ENCODE measurements at places on chromosomes 3 and 15.
A peak's percentile ranks its signal among the peaks of the same experiment; 100 is the strongest.

DNA sequence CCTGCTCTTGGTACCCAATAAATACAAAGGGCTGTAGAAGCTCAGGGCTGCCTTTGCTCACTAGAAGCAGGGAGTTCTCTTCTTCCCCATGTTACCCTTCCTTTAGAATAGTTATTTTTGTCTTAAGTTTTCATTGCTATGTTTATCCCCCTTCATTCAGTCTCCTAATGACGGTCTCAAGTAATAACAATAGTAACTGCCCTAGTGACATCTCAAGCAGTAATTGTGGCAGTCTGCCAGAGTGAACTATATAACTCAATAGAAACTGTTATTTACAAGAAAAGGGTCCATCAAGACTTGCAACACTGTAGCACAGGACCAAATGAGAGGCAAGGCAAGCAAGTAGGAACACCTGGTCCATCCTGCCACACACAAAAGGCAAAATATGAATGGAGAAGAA is 32.5 kb upstream of the SIN3A start:
- DNase-seq = no peak

DNA sequence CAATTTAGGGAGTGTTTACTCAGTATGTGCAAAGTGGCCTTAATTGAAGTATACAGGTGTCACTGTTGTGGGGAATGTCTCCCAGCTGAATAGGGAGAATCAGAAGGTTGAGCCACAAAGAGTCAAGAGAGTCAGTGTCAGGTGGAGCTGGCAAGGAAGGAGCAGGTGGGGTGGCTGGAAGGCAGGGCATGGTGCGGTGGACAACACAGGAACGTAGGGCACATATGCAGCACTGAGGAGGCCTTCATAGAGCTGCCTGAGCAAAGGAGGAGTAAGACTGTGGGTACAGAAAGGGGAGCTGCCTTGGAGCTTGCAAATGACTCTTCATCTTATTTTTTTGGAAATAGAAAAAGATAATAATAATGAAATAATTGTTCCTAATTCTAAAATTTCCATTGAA is 20.0 kb downstream of the ARHGEF3 start:
- DNase-seq = no peak

GRCh38 chr3:70822669-70823068 is 510.2 kb upstream of the MDFIC2 start:
- DNase-seq = no peak

- DNase-seq = no peak
Observed at GRCh38 chr3:169072494-169072893, 591.0 kb downstream of the MECOM start.

DNA sequence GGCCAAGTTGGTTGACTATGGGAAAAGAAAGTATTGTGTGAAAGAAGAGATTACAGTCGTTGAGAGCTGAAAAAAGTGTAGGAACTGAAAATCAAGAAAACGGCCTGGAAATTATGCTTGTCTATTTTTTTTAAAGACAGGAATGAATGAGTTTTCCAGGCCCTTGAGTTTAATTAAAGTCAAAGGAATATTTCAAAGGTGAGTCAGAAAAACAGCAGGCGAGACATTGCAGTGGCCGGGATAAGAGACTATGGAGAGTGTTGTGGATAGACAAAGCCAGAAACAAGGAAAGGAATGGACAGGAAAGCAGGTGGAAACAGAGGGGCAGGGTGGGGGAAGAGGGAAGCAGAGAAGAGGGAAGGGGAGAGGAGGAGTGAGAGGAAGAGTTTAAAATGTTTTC is 275.1 kb upstream of the LRTM1 start:
- DNase-seq = no peak

DNA sequence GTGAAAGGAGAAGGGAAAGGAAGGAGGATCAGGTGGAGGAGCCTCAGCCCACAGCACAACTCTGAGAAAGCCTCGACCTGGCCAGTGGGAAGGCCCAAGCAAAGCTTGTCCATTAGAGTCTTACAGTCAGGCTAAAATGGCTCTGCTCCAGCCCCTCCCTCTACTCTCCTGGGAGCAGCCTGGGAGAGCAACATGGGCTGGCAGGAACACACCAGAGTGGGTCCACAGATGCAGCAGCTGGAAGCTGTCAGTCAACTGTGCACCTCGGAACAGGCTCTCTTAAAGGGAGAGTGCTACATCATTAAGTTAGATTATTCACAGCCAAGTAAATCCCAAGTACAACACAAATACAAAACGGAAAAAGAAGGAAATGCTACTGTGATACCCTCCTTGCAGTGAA is 98.0 kb upstream of the LIMD1 start:
- DNase-seq = no peak

- DNase-seq = no peak
Observed at GRCh38 chr3:196559826-196560225, 8.5 kb downstream of the WDR53 start.

GRCh38 chr15:22942306-22942855 is 37.8 kb downstream of the CYFIP1 start:
- DNase-seq = no peak

DNA sequence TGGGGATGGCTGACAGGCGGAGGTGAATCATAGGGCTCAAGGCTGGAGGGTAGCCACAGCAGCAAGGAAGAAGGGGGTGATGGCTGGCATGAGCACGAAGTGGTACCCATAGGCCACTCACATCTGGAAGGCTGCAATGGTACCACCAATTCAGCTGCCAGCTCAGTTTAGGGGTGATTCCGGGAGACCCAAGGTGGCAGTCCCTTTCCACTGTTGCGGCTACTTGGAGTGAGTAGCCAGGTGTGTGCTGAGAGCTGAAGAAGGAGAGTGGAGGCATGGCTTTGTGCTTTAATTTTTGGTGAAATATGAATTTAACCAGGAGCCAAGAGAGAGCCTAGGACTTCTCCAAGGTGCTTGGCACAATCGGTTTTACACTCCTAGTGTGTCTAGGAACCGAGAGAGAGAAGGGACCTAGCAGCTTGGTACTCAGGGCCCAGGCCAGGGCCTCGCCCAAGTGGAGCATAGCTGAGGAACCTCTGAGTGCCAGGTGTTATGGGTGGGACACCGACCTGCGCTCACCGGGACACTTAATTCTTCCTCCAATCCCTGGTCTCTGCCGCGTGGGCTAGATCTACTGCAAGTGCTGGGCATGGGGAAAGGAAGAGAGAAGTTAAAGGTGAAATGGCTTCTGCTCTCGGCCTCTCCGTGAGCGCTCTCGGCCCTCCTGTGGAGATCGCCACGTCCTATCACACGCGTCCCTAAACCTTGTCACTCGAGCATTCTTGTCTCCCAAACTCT is 32.2 kb upstream of the POLG start:
- no peak for DNase-seq

DNA sequence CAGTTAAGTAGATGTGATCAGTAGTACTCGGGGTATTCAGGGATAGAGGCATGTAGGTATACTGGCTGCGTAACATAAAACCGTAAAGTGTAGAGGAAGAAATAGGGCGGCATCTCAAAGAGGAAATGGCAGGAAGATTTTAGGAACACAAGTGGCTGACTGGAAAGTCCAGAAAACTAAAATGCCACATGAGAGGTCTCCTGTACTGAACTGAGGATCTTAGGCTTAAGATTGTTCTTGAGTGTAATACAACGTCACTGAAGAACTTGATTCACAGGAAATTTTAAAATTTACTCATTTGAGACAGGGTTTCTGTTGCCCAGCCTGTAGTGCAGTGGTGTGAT is 2.3 kb upstream of the LMLN start:
- no peak for DNase-seq

- DNase-seq = peak; percentile 20
Observed at GRCh38 chr3:146218880-146219866, 31.7 kb downstream of the PLSCR4 start.

DNA sequence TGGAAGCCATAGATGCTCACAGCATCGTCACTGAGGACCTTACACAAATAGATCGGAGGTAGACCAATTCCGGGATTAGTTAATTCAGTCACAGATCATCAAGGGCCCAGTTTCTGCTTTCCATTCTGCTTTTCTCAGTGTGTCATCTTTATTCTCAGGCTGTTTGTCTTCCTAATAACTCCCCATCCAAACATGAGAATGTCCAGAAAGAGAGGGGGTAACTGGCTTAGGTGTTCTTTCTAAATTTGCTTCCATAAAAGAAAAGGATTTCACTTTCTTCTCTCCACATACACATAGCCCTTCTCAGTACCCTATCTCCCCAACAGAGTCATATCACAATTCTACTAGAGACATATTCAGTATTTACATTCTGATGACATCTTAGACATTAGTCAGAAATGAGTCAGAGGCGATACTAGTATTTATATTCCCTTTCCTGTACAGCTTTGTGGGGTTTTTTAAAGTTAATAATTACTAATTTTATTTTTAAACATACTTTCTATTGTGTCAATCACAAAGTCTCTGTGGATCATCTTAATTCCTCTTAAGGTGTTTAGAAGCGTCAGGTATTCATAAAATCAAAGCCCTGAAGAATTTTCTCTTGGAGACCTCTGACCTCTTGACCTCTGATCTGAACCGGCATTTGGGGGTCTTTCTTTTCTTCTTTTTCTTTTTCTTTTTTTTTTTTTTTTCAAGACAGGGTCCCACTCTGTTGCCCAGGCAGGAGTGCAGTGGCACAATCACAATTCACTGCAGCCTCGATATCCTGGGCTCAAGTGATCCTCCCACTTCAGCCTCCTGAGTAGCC is 24.3 kb upstream of the IL12A start:
- DNase-seq = no peak

DNA sequence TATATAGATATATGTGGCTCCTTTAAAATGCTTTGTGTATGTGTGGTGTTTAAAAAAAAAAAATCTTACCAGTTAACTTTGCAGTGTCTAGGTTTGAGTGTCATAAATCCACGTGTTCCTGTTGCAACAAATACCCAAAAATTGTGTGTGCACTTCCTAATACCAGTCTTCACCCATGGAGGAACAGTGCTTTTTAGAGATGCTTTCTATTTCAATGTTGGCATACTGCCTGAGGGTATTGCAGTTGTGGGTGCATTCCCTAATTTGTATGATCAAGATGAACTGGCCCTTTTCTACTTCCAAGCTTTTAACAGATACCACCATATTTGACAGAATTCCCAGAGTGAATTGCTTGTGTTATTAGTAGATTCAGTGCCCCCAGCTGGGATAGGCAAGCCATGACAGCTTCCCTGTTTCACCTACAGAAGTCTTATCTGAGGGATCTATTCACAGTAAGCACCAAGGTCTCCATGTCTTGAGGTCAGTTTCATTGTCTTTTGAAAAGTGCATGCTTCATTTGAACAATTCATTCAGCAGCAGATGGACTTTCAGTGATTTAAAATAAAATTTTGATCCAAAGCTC is 68.9 kb upstream of the GOLGA6B start:
- DNase-seq = no peak

GRCh38 chr3:12859840-12860239 is 18.5 kb upstream of the RPL32 start:
- DNase-seq = no peak

DNA sequence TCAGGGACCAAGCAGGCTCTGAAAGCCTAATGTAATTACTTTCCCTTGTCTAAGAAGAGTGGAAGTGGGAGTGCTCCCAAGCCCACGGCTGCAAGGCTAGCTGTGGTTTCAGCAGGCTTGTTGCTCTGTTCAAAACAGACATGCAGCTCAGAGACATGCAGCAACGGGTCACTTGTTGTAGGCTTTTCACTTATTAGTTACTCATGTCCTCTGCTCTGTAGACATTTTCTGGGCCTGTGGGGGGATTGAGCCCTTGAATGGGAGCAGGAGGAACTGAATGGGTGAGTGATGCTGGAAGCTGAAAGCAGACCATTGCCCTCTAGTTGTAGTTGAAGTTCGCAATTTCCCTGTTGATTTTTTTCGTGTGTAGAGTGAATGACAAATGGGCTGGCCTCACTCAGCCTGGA is 261.9 kb upstream of the NR2E3 start:
- no peak for DNase-seq

GRCh38 chr3:72176537-72177041 is 391.6 kb upstream of the PROK2 start:
- no peak for DNase-seq

DNA sequence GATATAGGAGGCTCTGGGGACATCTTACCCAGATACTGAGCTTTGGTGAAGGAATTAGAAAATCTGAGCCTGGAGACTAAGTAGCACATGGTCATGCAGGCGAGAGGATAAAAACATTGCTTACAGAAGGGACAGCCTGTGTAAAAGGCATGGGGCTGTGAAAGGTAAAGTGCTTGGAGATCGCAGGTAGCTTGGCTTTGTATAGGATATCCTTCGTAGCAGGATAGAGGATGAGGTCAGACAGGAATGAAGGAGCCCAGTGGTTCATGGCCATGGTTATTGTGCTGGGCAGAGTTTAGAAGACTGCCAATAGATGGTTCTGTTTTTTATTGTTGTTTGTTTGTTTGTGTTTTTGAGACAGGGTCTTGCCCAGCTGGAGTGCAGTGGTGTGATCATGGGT is 82.5 kb downstream of the SLMAP start:
- DNase-seq = no peak

DNA sequence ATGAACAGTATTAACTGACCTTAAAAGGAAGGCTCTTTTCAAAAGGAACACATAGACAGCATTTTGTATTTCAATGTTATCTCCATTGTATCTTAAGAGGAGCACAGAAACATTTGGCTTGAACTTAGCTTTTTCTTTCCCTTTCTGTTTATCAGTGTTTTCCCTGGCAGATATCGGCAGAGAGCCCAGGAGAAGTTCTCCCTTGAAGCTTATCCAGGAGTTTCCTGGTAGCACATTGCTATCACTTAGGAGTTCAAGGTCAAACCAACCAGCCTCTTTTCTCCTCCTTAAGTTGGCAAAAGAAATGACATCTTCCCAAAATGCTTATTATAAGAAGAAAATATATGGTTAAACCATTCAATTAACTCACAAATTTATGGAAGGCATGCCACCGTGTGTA is 344.6 kb upstream of the UBE2E2 start:
- DNase-seq = no peak

DNA sequence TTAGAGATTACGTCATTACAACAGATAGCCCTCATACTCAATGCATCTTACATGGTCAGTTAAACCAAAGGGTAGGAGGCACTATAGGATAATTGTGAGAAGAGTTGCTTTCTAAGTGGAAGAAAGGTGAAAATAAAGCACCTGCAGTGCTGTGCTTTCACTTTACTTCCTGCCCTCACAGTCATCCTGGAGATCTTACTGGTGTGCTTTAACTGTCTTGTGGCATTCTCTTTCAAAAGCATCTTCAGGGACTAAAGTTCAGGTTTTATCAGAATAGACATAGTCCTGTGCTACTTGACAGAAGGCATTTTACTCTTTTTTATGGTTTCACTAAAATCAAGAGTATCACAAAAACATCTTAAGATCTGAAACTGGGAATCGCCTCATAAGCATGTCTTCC is 286.6 kb downstream of the ZBTB20 start:
- no peak for DNase-seq

DNA sequence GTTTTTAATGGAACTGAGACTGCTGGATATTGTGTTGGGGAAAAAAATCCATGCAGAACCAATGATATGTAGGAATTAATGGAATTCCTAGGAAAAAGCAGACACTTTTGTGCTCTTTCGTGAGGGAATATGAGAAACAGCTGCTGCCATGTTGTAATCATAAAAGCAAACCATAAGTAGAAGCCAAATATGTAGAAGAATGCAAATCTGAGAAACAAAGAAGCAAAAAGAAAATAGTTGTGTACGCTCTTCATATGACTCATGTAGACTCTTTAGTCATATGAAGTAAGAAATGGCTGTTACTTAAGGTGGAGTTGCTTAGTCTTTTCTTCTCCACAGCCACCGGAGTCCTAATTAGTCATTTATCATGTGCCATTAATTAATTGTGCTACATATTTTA is 298.6 kb upstream of the ZNF717 start:
- DNase-seq = no peak
